Suppressor macrophage (primary cell): ENCODE measurements at places on chromosomes 7 and 10.

- peak; percentile 86 for DNase-seq
Observed at GRCh38 chr10:69994262-69994661, 58.4 kb upstream of the MACROH2A2 start.

DNA sequence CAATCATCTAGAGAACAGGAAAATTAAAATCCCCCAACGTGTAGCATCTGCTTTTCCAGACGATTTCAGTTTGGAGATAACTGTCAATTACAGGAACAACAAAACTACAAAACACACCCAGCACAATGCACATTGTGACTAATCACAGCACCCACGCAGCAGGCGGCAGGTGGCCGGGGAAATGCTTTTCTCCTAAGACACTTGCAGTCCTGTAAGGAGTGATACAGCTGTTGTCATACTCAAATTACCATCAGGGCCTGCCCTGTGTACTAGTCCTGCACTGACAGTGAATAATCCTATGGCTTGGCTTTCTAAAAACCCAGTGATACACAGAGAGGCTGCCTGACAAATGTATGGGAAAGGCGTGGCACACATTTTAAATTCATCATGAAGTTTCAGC lies 37.8 kb downstream of the COBL start:
- no peak for DNase-seq

- no peak for DNase-seq
Observed at GRCh38 chr7:22296916-22297315, 60.0 kb downstream of the RAPGEF5 start.

- DNase-seq: no peak
Observed at GRCh38 chr7:114952296-114952695, 30.4 kb downstream of the MDFIC start.

DNA sequence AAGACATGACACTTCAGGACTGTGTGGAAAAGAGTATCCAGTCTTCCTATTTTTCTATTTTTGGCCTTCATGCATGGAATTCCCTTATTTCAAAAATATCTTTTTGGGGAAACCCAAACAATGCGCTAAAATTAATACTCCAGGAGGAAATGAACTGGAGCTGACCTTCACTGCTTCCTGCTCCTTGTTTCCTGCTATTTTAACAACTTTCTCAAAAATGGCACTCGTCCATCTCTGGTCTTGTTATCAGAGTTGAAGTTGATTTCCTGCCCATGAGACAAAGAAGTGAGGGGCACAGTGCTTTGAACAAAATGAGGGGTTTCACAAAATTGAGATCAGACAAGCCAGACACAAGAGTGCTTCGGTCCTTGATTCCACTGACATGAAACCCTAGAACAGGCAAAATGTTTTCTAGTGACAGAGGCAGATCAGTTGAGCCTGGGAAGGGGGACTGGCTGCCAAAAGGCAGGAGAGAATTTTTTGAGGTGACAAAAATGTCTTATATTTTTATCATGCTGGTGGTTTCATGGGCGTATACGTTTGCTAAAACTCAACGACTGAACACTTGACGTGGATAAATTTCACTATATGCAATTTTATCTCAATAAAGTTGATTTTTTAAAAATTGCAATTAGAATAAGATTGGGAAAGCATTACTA lies 193.2 kb downstream of the CREB5 start:
- DNase-seq: no peak

- DNase-seq: no peak
Observed at GRCh38 chr10:102657984-102658724, 13.9 kb downstream of the TRIM8 start.

GRCh38 chr7:41940760-41941343 lies 238.0 kb upstream of the INHBA start:
- peak; percentile 83 for DNase-seq

- DNase-seq: peak; percentile 10
Observed at GRCh38 chr10:88281592-88282347, 301.3 kb downstream of the RNLS start.

GRCh38 chr7:6252341-6252746 lies 20.1 kb downstream of the CYTH3 start:
- no peak for DNase-seq

DNA sequence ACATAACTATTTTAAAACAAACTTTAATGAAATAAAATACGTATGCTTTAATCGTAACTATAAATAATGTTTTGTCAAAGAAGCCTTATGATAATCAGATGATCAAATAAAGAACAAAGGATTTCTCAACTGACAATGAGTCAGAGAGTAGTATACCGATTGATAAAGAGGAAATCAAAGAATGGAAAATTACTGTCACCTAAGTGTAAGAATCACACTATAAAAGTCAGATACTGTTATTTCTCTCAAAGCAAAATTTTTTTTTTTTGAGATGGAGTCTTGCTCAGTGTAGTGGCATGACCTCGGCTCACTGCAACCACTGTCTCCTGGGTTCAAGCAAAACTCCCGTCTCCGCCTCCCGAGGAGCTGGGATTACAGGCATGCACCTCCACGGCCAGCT lies 18.8 kb downstream of the DNAJC2 start:
- peak; percentile 41 for DNase-seq

- DNase-seq: no peak
Observed at GRCh38 chr7:38975944-38976392, 1.7 kb upstream of the POU6F2 start.

DNA sequence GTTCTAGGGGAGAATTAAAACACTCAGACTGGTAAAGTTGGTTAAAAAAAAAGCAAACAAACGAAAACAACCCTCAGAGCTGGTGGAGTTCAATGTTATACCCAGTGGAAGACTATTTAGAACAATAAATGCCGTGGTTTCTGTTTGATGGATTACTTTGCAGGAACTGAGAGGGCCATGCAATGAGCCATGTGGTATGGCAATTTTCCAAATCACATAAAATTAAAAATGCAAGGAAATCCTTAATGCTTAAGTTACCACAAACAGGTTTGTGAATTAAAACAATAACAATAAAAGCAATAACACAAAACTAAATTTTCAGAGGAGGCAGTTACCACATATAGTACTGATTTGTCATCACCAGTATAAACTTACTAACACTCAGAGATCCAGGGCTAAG lies 96.9 kb downstream of the RTKN2 start:
- DNase-seq: no peak

- DNase-seq: no peak
Observed at GRCh38 chr10:123149568-123150270, 1.8 kb downstream of the HMX2 start.

DNA sequence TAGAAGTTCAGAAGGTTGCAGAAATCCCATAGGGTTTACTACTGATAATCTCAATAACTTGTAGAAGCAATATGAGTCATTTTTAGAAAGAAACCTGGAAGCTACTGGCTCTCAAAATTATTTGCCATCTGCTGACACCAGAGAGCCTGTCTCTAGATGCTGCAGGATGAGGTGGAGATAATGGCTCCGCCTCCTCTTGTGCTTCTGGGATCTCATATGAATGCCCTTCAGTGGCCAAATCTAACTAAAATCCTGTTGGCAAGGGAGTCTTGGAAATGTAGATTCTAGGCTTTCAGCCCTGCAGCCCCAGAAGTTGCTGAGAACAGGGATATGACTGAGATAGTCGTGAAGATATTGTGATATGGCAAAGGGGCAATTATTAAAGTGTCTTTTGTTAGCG lies 348.1 kb downstream of the CCSER2 start:
- DNase-seq: no peak

DNA sequence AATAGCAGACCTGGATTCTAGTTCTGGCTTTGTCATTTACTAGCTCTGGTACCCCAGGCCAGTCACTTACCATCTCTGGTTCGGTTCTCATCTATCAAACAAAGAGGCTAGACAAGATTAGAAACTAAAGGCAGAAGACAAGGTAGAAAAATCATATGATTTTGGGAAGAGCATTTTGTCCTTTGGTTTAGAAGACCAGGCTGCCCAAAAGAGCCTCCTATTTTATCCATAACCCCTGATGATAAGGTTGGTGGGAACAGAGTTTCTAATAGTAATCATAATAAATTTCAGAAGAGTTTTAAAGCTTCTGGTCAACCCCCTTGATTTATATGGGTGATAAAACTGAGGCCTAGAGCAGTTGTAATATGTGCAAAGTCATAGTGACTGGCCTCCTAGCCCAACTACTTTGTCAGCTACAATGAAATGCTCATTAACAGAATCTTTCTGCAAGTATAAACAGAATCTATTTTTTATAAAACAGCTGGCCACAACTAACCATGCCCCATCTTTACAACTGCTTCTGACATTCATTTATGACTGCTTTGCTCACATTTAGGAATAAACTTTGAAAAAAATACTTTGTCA lies 23.4 kb downstream of the COX15 start:
- DNase-seq: no peak

GRCh38 chr10:78454123-78454645 lies 420.5 kb downstream of the RPS24 start:
- no peak for DNase-seq

GRCh38 chr7:135420786-135421185 lies 89.1 kb downstream of the CNOT4 start:
- no peak for DNase-seq

DNA sequence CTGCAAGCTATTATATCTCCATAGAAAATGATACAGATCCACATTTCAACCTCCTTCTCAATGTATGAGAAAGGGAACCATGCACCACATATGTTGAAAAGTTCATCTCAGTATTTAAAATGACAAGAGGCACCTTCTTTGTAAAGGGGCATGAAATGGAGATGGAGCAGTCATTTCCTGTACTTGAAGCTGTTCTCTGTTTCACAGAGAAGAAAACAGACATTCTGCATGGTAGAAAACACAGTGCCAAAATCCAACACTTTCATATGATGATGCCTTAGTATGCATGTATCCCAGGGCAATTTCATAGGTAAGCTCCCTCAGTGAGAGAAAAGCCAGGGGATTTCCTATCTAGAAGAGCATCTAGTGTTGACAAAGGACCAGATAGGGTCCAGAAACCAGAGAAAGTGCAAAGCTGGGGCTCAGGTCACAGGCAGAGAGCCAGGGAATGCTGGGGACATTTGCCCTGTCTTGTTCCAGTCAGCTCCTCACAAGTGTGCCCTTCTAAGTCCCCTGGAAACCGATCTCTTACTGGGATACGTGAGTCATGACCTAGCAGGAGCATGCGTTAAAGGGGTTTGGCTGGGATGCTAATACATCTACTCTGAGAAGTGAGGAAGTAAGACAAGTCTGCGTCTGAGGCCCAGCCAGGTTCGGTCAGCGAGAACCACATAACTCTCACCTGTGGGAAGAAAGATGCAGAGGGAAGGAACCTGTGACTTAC lies 118.7 kb downstream of the ICA1 start:
- DNase-seq: no peak

DNA sequence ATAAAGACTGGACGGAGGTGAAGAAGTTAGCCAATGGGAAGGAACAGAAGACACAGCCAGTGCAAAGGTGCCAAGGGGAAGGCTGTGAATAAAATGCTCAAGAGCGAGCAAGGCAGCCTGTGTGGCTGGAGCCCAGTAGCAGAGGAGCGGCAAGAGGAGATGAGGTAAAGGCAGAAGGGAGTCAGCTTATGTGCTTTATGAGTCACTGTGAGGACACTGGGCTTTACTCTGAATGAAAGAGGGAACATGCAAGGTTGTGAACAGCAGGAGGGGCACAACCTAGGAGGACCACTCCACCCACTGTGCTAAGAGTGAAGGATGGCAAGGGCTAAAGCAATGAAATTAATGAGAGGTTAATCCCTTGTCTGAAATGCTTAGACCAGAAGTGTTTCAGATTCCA lies 129.0 kb upstream of the ODAD2 start:
- DNase-seq: no peak

DNA sequence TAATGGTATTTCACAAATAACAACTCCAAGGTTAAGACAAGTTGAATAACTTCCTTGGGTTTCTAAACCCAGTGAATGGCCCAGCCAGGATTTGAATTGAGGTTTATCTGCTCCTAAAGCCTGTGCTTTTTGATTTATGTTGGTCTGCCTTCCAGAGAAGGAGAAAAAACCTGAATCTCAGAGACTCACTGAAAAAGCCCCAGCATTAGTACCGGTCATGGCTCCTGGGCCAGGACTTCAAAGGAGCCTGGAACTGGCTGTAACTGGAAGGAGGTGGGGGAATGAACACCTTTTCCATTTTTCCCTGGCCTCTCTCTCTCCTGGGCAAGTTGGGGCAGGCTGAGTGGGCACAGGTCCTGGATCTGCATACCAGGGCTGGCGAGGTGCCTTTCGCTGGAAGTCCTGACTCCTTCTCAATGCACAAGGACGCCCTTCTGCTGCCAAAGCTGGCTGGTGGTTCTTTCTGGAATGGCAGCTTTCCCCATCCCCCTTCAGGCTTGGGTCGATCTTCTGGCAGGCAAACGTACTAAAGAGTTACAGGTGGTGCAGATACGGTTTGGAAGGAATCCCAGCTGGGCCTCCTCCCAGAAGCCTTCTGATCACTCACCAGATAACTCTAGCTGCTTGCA lies 268.2 kb downstream of the PTEN start:
- no peak for DNase-seq

DNA sequence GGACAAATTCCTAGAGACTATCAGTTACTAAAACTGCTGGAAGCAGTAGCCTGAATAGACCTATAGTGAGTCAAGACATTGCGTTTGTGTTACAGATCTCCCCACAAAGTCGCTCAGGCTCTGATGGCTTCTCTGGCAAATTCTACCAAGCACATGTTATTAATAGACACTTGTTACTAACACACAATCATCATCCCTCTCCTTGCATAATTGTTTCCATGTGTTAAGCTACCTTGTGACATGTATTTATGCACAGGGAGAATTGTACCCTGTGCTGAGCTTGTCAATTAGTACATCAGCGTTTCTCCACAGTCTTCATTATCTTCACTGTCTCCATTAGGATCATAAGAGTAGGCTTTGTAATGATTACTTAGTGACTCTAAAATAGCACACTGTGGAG lies 31.2 kb downstream of the DYNC2I1 start:
- DNase-seq: no peak

GRCh38 chr7:159144758-159145489 lies at the start of gene VIPR2:
Gene VIPR2 (minus strand): TSS chr7:159144867. CDS start chr7:159144771, 96 bp downstream.
- DNase-seq: no peak

DNA sequence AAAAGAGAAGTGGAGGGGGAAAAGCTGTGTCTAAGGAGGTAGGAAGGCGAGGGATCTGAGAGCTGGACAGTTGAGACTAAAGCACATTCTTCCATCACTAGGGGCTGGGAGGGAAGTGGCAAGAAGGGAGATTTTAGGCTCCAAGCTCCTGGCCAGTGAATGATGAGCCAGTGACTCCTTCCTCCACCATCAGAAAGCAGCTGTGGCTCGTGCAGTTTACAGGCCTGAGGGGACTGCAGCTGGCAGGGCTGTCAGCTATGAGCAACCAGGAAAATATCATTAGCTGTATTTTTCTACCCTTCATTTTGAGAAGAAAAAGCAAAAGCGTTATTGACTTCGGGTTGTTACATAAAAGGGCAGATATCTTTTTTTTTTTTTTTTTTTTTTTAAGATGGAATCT lies 60.7 kb downstream of the GPAM start:
- DNase-seq: no peak

GRCh38 chr10:14153570-14154055 lies 177.1 kb downstream of the FRMD4A start:
- DNase-seq: no peak
